ENCODE measurements at places on chromosomes 6 and 20.

DNA sequence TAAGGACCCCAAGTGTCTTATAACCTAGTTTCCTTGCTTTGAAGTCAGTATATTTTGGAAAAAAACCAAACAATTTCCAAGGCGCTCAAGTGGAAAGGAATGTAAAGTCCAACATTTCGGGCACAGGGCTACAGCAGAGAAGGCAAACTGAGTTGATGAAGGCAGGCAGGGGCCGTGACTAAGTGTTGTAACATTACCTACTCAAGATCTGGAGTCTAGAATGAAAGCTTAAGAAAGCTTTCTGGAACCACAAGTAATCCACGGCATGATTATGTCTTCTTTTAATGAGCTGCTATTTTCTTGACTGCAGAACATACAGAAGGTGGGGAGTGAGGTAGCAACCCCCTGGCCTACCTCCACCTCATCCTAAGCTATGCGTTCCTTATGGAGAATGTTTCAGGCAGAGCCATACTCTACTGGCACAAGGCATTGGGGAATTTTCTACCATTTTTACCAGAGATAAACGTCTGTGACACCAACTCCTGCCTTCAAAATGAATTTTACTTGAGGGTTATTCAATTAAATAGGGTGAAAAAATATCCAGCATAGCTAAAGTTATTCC lies 4.3 kb downstream of the PPP1R10 start:
- DNase-seq, result peak; percentile 91

GRCh38 chr6:10989587-10989986 lies 54.5 kb downstream of the ELOVL2 start:
- no peak for DNase-seq

DNA sequence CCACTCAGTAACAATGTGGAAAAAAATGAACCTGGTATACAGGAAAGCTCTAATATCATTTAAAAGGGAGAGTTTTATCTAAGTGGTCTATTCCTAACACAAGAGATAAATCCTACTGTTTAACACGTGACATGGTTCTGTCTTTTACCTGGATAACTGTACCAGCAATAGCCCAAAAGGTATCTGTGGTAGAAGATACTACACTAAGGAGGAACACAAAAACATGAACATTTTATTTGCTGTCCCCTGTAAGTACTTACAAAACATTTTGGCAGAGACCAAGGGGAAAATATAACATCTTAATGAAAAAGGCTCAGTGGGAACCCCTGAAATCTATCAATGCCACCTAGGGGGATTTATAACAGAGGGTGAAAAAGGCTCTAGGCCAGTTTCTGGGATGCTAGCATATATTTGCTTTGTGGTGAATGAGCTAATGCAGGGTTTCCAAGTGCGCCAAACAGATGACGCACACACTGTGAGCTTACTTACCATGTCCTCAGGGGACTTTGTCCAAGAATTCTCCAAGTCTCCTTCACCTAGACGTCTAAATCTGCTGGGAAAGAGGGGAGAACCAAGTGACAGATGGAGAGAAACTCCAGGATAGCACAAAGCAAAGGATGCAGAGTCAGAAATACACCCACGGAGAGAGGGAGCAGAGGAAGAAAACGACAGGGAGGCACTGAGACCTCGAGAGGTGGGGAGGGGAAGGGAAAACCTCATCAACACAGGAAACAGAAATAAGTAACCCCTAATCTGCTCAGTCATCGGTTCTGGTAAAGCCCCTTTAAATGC lies 147.9 kb upstream of the PRND start:
- peak; percentile 35 for DNase-seq

DNA sequence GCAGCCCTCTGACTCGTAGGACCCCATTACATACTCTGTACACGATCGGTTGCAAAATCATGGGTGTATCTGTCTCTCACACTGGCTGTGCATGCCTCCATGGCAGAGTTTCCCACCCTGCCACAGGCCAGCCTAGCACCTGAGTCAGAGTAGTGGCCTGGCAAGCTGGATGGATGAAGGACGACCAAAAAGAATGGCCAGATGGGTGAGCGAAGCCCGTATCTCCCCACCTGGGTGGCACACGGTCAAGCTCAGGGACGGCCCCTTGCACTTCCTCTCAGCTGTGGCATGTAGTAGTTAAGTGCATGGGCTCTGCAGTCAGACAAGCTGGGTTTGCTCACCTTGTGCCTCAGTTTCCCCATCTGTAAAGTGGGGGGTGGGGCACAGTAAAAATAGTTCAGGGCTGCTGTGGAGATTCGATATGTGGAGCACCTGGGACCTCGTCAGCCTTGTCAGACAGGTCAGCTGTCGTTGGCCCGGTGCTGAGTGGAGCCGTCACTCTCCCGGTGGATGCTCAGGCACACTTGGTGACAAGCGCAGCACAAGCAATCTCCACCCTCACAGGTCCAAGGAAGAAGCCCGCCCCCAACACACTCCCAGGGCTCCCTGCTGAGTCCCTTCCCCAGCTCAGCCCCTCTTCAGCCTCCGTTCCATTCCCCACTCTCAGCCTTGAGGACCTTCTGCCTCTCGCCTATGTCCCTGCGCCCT lies 12.6 kb downstream of the CPNE5 start:
- no peak for DNase-seq

DNA sequence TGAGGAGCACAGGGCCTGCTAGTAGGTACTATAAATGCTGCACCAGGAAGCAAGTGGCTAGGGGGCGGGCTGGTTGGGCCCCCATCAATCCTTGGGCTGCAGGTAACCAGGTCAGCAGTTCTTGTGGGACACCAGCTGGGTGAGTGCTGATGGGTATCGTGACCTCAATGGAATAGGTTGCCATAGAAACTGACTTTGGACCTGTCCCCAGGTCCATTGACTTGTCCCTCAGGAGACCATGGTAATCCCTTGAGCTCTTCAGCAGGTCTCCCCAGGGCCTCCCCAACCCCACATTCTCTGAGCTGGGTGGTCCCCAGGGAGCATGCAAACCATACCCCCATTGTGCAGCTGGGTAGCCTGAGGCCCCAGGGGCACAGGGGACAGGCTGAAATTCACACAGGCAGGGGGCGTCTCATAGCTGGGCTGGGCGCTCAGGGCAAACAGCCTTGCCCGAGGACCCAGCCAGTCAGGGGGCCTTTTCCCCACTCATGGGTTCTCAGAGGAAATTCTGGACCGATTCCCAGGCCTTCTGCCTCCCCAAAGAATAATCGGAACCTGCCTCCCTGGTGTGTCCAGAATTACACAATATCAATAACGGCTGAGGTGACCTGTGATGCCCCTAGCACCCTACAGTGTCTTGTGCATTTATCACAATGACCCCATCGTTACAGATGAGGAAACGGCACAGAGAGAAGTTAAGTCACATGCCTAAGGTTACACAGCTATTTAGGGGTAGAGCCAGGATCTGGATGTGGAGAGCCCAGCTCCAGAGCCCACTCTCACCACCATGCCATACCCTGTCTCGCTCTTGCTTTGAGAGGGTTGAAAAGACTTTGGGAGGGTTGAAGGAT lies 35.9 kb downstream of the SRC start:
- DNase-seq, result no peak
